ENCODE measurements at places on chromosomes 7 and 10.

DNA sequence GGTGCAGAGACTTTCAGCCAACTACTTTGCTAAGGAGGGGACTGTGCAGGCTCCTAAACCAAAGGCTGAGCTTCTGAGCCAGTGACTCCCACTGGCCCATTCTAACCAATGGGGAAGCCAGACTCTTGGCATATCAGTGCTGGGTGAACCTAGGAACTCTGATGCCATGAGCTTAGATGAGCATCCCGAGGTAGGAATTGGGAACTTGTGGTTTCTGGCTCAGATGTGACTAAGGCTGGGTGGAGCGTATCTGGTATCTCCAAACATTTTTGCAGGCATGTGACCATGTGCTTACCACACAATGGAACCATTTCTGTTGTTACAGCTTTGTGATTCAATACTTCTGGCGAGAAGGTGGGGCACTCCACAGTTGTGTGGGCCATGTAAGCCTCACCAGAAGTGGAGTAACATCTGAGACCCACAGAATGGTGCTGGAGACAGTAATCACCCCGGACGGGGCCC is 2.5 kb upstream of the AVPI1 start:
- DNase-seq: peak; percentile 58

DNA sequence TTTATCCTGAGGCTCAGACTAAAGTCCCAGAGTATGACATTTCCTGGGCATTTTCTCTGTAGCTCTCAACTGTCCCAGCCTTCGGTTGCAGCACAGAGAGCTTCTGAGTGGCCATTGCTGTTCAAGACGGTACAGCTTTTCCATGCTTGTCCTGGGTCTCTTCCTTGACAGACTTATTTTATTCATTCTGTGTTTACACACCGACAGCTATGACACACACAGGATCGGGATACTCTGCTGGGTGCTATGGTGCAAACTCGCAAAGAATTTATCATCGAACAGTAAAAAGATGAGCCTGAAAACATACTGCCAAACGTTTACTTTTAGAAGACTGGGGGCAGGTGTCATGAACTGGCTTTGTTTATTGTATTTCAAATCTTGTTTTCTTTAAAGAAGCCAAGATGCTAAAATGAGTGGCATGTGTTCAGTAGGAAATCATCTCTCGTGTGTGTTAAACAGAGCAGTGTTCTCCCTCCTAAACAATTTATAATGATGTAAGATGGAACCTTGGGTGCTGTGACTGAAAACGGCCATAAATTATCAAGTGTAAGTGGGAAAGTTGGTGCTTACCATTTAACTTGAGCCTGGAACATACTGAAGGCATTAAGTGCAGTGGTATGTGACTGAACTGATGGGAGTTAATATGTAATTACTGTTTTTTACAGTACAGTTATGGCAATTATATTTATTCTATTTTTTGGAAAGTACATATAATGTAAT is 120.8 kb downstream of the CELF2 start:
- DNase-seq: no peak

GRCh38 chr7:100827330-100828226 is at the start of gene EPHB4:
Gene EPHB4 (minus strand): TSS chr7:100827523. CDS start chr7:100827030, 493 bp downstream.
- peak; percentile 81 for DNase-seq

DNA sequence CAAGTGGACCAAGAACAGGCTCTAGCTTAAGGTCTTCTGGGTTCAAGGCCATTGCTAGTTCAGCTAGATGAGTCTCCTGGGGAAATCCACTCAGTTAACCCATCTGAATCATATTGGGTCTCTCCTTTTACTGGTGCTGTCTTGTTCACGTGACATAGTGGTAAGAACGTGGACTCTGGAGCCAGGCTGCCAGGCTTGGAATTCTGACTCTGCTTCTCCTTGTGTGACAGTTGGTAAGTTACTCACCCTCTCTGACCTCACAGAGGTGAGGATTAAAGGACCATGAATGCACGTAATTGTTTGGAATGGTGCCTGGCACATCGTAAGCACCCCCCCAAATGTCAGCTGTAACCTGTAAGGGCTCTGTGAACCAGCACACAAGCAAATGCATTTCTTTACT is 9.7 kb upstream of the CALU start:
- no peak for DNase-seq

- no peak for DNase-seq
Observed at GRCh38 chr10:88249450-88249849, 333.7 kb downstream of the RNLS start.

DNA sequence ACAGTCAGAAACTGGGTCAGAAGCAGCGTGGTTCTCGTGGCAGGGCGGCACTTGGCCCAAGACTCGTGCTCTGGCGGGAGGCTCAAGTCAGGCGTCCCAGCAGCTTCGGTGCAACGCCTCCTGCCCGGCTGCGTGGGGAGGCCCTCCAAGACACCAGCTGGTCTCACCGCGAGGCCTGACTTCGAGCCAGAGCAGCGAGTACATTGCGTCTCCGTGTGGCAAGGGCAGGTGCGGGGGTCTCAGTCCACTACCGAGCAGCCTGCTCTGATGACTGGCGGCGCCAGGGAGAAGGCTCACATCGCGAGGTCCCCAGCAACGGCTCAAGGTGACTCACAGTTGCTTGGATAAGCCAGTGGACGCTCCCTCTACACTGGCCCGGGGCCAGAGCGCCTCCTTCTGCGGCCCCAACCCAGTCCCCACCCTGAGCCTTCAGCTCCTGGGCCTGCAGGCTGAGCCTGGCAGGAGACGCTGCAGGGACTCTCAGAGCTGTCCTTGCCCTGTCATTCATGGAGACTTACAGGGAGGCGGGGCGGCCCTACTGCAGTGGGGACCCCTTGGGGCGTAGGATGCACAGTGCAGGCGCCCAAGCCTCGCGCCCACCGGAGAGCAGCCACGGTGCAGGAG is 41.9 kb upstream of the PRKAR1B start:
- peak; percentile 18 for DNase-seq

- peak; percentile 89 for DNase-seq
Observed at GRCh38 chr10:74047871-74048270, 50.0 kb downstream of the VCL start.

- DNase-seq: no peak
Observed at GRCh38 chr10:48439031-48439430, 132.6 kb downstream of the MAPK8 start.

DNA sequence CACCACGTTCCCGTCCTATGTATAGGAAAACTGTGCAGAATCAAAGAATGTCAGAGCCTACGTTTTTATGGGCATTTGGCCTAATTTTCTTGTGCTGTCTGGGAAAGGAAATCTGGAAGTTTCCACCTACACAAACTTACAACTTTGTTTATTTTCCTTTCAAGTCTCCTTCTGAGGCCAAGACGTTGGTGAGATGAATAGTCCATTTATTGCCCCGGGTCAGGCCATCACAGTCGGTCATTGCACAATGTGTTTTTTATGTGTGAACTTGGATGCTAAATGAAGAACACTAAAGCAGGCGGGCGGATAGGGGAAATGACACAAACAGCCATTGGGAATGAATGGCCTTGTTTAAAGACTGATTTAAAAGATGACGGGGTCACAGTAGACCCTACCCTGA is 38.6 kb downstream of the TRIL start:
- DNase-seq: no peak

DNA sequence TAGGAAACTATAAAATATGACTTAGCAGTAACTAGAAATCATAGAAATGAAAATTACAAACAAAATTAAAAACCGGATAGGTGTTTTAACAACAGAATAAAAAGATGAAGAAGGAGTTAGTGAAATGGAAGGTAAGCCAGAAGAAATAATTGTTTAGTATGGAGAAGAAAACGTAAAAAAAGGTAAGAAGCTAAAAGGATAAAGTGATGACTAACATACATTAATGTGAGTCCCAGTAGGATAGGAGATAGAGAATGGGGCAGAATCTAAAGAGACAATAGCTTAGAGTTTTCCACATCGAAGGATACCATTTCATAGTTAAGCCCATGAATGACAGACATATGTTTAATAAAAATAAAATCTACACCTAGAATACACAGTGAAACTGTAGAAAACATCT is 25.3 kb downstream of the GTF2I start:
- DNase-seq: no peak

DNA sequence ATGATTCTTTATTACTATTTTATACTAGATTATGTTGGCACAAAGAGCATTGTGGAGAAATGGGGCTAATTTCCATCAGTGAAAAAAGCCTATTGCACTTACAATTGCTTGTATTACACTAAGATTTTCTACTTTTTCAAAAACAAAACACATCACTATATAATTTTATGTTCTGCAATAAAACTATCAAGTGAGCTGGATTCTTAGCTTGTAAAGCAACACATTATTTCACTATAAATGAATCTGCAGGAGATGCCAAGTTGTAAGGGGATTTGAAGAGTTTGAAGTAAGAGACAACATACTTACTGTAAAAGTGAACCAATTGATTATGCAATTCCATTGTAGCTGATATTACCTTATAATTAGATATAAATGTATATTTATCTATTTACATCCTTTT is 333.3 kb upstream of the SEMA3D start:
- DNase-seq: no peak

DNA sequence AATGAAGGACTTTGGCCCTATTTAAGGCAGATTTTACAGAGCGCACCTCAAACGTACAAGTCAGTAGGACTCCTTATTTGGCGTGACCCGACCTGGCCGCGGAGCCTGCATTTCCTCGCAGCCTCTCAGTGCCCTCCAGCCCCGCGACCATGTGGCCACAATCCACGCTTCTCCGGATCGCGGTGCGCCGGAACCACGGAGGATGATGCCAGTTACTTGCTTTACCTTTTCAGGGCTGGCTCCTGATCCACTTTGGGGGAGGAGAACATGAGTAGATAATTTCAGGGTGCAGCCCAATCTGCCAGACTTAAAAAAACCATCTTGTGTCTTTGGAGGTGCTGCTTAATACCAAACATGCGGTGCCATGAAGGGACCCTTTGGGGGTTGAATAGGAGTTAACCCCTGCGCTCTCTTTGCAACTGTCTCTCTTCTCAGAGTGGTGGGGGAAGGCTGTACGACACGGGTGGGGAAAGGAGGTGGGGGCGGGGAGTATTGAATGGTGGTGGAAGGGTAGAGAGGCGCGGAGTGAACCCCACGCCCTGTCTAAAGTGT is 1.5 kb downstream of the FRAT1 start:
- DNase-seq: no peak

GRCh38 chr10:110957606-110958005 is 38.2 kb downstream of the SHOC2 start:
- no peak for DNase-seq

- DNase-seq: no peak
Observed at GRCh38 chr7:20521243-20521642, 94.2 kb upstream of the ABCB5 start.

- peak; percentile 81 for DNase-seq
Observed at GRCh38 chr10:92829042-92829785, 19.1 kb upstream of the EXOC6 start.

DNA sequence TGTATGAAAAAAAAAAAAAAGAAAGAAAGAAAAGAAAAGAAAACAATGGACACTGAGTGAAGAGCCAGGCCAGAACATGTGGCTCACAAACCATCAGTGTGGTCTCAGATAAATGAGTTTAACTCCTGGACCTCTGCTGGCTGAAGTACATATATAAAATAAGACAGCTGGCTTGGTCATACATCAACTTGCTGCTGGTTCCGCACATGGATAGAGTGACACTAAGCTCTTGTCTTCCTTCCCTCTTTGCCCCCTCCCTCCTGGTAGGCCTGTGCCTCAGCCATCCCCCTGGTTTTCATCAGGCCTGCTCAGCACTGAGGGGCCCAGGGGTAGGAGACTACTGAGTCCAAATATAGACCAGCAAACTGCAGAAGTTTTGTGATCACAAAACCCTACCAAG is 58.1 kb upstream of the DGKI start:
- DNase-seq: peak; percentile 19

GRCh38 chr10:3805791-3806461 is 20.9 kb upstream of the KLF6 start:
- peak; percentile 89 for DNase-seq

GRCh38 chr7:55070271-55070743 is 51.5 kb downstream of the EGFR start:
- DNase-seq: no peak
